T follicular helper cell (primary cell): ENCODE measurements at places on chromosomes 3 and 15.

- DNase-seq: no peak
These were observed 157.5 kb upstream of the SLC24A5 start for GRCh38 chr15:47963265-47963664.

DNA sequence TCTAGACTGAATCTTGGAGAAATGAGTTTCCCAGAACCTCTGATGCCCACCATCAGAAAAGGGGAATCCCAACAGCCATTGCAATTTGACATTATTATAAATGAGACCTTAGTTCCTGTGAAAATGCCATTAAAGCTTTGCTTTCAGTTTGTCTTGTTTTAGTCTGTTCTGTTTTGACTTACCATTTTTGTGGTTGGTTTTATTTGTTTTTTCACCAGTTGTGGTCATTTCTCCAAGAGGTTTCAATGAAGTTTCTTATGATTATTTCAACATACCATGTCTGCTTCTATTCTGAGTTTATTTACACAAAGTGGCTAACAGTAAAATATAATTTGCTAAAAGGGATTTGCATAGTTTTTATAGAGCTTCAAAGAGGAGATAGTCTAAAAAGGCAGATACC, 175.0 kb upstream of the MCTP2 start:
- no peak for DNase-seq

- no peak for DNase-seq
These were observed 50.3 kb upstream of the DPH6 start for GRCh38 chr15:35596285-35596684.

- peak; percentile 40 for DNase-seq
These were observed at the start of gene PARP14 for GRCh38 chr3:122680475-122681283. TSS of gene PARP14 (plus strand) at chr3:122680839. CDS start at chr3:122680884, 45 bp downstream.

DNA sequence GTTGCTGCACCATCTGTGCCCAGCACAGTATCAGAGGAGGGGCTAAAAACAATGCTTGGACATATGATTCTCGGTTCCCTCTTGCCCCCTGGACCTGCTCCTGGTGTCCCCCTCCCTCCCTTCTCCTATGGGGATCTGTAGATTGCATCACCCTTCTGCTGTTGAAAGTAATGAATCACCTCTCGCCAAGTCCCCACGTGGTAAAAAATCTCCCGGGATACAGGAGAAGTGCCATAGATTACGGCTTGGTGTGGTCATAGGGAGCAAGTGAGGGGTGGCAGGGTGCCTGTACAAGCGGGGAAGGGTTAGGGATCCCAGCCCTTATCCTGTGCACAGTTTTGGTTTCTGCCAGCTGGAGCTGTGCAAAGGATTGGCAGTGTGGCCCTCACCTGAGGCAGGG, 37.7 kb downstream of the AMOTL2 start:
- no peak for DNase-seq

GRCh38 chr3:16070707-16071106, 103.8 kb upstream of the GALNT15 start:
- no peak for DNase-seq

DNA sequence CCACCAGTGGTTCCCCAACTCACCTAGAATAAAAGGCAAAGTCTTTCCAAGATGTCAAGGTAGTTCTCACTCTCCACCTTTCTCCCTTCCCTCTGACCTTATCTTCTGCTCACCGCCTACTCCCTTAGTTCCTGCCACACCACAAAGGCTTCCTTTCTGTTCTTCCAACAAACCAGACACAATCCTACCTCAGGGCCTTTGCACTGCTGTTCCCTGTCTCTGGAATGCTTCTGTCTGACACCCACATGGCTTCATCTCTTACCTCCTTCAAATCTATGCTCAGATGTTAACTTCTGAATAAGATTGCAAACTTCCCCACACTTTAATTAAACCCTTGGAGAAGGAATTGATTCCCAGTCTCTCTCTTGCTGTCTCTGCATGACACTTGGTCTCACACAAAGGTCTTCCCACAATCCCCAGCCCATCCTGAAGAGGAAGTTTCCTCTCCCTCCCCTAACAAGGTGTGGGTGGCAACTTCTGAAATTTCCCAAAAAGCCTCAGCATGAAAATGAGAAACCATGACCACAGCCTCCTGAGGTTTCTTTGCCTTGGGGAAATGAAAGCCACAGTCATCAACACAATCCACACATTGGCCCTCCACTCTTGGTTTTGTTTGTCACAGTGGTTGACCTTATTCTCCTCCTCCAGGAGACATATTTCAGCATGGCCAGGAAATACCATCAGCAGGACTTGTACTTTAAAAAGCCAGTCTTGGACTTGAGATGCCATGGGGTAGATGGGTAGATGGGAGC, 3.0 kb upstream of the RYK start:
- DNase-seq: no peak
